H1 (cell line): ENCODE measurements at places on chromosomes 3 and 15. TPM values are rescaled to one million over a fixed set of nuclear protein-coding genes. Genes with fewer than 3 reads are reported as not detected.

SENP8 gene
- 3.6 and 6.0 TPM in 2 replicates for total RNA-seq

ARL6IP5 gene
- total RNA-seq: 30.1 and 31.0 TPM in 2 replicates

SCG5 gene
- 16.9 and 19.9 TPM in 2 replicates for total RNA-seq

GRCh38 chr3:155281912-155282311 is 11.6 kb downstream of the STRIT1 start:
- DNase-seq: no peak

DNA sequence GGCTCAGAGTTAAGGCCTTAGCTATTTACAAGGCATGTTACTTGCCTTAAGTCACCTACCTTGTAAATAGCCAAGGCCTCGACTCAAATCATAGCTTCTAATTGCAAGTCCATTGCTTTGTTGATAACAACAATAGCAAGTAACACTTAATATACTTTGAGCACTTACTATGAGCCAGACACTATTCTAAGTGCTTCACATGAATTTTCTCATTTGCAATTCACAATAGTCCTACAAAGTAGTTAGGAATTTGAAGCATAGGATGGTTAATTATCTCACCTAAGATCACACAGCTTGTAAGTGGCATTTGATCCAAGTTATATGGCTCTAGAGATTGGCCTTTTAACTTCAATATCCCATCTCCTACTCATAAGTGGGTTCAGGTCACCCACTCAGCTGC is 28.4 kb downstream of the SLC9A9 start:
- no peak for DNase-seq

DLEC1 gene
- total RNA-seq: 0.75 and 0.76 TPM in 2 replicates

DNA sequence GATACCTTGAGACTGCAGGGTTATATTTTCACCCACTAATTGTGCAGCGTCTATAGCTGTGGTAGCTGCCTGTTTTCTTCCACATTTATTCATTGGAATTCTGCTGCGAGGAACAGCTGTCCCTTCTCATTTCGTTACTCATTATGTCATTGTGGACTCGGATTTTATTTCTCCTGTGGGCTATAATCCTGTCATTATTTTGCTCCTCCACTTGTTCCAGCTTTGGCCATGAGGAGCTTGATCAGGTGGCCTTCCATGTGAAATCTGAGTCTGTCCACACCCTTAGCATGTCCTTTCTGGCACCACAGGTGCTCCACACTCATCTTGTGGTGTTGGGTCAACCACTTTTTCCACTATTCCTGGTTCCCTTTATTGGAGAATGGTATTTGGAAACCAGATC is 14.8 kb downstream of the LYSMD4 start:
- DNase-seq: no peak

GRCh38 chr3:65019443-65020055 is 331.7 kb upstream of the ADAMTS9 start:
- no peak for DNase-seq
